ENCODE measurements at places on chromosomes 7 and 10. TPM values are rescaled to one million over a fixed set of nuclear protein-coding genes. Genes with fewer than 3 reads are reported as not detected.

DNA sequence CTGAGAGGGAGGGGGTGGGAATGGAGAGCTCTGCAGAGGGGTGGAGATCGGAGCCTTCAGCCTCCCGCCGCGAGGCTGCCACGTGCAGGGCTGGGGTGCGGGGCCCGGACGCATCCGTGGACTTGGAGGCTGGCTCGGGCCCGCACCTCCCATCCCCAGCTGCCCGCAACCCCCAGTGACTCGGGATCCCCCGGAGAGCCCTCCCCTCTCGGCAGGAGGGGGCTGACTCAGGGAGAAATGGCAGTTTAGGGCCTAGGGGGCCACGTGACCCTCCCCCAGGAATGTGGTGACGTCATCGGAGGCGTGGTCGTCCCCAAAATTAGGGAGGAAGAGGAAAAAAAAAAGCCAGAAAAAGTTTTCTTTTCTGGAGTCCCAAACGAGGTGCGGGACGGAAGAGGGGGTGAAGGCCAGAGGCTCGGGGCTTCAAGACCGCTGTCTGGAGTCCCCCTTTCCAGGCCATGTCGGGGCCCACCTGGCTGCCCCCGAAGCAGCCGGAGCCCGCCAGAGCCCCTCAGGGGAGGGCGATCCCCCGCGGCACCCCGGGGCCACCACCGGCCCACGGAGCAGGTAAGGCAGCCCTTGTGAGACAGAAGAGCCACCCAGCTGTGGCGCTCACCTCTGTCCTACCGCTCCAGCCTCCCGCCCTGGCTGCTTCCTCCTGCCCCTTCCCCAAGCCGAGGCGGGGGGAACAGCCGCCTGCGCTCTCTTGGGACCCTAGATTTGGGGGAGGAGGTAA lies at the start of gene TRIP6:
TRIP6 (plus strand) TSS at position 348 of the 736 bp plus-strand sequence; CDS start at position 459, 111 bp downstream.
- peak; percentile 90 for DNase-seq

DNA sequence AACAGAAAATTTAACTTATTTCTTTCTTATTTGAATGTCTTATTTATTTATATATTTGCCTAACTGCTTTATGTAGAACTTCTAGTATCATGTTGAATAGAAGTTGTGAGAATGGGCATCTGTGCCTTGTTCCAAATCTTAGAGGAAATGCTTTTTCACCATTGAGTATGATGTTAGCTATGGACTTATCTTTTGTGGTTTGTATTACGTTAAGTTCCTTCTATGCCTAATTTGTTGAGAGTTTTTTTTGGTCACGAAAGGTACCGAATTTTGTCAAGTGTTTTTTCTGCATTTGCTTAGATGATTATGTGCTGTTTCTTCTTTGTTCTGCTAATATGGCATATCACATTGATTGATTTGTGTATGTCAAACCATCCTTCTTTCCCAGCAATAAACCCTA lies 161.0 kb upstream of the TRIM24 start:
- no peak for DNase-seq

DNA sequence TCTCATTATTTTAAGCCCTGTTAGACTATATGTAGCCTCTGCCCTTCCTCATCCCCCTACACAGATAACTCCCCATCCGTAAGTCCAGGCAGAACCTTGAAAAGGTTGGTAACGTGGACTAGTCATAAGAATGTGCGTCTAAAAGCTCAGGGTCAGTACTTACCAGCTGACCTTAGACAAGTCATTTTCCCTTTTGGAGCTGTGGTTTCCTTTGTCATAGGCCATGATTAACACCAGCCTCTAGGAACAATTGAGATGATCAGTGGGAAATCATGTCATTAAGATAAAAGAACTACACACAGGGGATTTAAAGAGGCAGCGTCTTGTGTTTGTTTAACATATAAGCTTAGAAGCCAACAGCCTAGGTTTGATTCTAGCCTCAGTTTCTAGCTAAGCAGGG lies 6.9 kb upstream of the UNC5B start:
- no peak for DNase-seq

DNA sequence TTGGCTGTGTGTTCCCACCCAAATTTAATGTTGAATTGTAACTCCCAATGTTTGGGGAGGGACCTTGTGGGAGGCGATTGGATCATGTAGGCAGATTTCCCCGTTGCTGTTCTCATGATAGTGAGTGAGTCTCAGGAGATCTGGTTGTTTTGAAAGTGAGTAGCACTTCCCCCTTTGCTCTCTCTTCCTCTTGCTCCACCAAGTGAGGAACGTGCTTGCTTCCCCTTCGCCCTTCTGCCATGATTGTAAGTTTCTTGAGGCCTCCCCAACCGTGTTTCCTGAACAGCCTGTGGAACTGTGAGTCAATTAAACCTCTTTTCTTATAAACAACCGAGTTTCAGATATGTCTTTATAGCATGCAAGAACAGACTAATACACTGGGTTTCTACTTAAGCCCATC lies 176.3 kb downstream of the CDK14 start:
- DNase-seq: no peak

DNA sequence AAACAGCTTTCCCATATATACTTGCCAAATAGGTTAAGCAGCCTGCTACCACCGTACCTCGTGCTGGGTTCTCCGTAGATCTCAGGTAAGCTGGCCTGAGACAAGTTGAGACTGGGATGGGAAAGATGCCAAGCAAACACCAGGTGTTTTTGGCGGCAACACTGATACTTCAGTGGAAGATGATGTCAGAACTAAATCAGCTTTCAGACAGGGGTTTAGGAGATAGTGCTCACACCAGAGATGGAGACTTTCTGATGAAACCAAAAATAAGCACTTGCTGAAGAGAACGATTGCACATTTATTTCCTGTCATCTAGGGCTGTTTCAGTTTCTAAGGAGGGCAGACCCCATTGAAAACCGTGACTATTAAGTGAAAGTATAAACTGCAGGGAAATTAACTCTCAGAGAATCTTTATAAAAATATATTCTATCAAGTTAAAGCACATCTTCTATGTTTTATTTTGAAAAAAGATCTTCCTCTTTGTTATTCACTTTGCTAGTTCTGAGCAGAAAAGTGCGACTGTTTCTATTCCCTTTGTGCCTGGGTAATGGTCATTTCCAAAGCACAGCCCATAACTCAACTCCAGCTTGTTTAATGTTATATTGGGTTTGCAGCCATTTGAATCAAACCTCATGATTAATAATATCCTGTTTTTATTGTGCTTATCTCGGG lies 149.9 kb downstream of the CPED1 start:
- DNase-seq: peak; percentile 5

FAM149B1 gene
- 15.4 TPM for total RNA-seq

DNA sequence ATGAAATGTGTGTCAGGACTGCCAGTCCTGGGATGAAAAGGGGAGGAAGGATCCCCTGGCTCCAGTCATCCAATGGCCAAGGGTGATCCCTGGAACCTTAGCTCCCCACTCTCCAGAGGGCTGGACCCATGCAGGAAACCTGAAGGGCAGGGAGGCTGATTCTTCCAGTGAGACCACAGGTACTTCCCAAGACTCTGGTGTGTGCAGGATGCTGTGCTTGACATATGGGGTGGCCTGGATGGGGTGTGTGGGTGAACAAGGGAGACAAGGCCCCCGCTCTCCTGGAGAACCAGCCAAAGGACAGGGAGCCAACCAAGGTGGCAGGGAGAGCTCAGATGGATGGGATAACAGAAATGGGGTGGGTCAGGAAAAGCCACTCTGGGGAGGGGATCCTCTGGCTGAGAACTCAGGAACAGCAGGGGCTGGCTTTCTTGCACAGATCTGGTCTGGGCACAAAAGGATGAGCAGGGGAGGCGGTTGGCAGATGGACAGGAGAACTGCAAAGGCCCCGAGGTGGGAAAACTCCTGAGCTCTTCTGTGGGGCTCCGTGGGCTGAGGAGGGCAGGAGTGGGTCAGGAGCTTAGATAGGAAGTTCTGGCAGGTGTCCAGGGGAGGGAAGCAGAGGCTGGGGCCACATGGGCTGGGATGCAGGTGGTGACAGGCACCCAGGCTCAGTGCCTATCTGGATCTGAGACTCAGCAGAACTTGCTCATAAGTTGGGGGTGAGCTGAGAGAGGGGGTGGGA lies 100.6 kb downstream of the ARHGAP22 start:
- no peak for DNase-seq

NOS3 gene
- total RNA-seq: 6.3 TPM

GALNT11 gene
- 29.3 TPM for total RNA-seq

DNA sequence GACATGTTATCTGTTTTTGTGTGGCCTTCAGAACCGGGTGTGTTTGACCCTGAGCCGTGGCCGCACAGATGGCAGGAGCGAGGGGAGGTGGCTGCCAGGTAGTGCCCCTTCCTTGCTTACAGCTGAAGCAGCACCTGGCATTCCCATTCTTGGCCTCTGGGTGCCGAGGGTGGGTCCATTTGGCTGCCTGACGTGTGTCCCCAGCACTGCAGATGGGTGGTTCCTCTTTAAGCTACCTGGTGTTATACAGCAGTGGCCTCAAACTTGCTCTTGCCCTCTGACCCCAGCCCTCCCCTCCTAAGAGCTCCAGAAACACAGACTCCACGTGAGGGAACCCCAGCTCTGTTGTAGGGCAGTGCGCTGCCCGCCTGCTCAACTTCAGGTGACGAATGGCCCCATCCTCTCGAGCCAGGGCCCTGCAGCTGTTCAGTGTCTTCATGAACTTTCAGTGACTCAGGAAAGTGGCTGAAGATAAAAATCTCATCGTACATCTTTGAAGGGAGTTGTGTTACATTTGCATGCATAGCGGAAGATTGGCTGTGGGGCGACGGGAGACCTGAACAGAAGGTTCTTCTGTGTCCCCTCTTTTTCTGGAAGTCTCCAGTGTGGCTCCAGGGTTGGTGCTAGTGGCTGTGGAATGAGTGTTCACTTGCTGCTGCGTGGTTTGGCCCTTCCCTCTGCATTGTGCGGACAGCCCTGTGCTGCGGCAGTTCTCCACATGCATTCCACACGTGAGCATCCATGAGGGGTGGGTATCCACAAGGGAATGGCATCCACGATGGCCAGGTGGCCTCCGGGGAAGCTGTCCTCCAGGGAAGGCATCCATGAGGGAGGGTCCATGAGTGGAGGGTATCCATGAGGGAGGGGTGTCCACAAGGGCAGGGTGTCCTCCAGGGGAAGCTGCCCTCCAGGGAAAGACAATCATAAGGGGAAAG lies 91.6 kb downstream of the INPP5A start:
- DNase-seq: no peak

KEL gene
- total RNA-seq: 0.55 TPM

DNA sequence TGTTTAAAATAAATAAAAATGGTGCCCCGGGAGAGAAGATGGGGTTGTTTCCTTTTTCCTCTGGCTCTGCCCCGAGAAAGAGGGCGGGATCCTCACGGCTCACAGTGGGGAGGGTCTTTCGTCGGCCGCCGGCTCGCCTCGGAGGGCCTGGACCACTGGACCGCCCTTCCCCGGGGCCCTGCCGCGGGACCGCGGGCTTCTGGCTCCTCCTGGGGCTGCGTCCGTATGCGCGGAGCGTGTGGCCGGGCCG lies 3.5 kb upstream of the IGF2BP3 start:
- no peak for DNase-seq

- no peak for DNase-seq
Observed at GRCh38 chr10:33365871-33366411, 31.5 kb upstream of the NRP1 start.

GRCh38 chr10:71725998-71726579 lies 6.5 kb upstream of the C10orf105 start:
- no peak for DNase-seq

DNA sequence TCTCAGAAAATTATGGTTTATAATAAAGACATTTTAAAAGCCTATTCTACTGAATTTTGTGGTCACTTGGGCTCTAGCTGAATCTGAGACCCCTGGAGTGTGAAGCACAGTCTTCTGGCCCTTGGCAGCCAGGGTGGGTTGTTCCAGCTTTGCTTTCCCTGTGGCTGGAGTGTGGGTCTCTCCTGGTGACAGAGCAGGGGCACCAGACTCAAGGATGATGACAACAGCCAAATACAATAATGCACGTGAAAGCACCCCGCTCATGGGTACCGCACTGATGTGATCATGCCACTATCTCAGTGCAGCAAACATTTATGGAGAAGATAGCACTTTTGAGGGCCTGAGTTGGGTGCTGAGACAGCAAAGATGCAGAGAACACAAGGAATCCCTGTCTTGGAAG lies 134.8 kb upstream of the ADAM12 start:
- no peak for DNase-seq

THNSL1 gene
- 3.2 TPM for total RNA-seq

VSTM4 gene
- 2.2 TPM for total RNA-seq

SHH gene
- total RNA-seq: 6.6 TPM

DNA sequence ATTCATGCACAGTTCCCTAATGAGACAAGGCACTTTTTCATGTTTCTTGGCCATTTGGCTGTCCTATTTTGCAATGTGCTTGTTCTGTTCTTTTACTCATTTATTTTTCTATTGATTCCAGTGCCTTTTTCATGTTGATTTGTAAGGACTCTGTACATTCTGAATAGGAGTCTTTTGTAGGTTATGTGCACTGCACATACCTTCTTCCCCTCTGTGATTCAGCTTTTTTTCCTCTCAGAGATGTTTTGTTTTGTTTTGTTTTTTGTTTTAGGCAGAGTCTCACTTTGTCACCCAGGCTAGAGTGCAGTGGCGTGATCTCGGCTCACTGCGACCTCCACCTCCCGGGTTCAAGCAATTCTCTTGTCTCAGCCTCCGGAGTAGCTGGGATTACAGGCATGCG lies 59.7 kb downstream of the KCNH2 start:
- no peak for DNase-seq

DNA sequence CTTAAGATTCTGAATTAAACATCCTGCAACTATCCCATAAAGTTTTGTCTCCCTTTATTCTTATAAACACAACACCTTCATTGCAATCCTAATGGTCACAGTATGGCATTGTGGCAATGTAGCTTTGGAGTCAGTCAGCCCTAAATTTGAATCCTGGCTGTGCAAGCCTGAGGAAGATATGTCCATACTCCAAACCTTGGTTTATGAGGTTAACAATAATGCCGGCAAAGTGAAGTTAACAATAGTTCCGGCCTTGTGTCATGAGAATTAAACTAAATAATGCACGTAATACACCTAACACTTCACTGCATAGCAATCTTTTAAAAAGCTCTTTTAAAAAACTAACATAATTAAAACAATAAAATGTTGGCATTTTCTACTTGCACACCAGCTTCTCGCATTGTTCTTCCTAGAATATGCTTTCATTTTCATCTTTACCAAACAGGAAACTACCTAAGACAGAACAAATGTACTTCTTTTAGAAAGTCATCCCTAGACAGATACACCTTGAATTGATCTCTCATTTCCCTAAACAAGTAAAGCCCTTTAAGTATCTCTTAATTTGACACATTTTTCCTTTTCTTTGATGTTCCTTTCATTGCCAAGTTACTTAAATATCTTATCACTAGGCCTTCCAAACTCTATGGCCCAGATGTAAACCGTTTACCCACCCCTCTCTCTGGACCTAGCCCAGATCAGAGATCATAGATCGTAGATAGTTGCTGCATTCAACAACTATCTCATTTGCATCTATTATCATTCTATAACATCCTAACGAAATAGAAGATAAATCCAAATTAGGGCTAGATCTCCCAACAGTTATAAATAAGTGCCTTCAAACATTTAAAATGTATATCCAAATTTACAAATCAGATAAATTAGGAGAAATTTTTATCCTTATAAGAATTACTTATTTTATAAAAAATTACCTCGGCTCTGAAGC lies 66.7 kb downstream of the CREB3L2 start:
- no peak for DNase-seq

Data from mucosa of descending colon (tissue), 3 donors.